HepG2 (cell line): ENCODE measurements at places on chromosomes 1 and 21. TPM values are rescaled to one million over a fixed set of nuclear protein-coding genes. Genes with fewer than 3 reads are reported as not detected.

Gene RUSC1
- 15.9 and 18.7 TPM in 2 replicates for total RNA-seq

Gene FAM3B
- total RNA-seq: 41.9 and 62.0 TPM in 2 replicates

Gene CLSTN1
- total RNA-seq: 11.9 and 19.7 TPM in 2 replicates

Gene RPRD2
- 8.0 and 12.2 TPM in 2 replicates for total RNA-seq

Gene ANKRD65
- total RNA-seq: 28.3 and 30.1 TPM in 2 replicates

Gene SPATA21
- 0.21 and 0.80 TPM in 2 replicates for total RNA-seq

Gene CR1L
- total RNA-seq: not detected in 2 replicates

Gene CYP4A11
- not detected in 2 replicates for total RNA-seq

Gene FCMR
- total RNA-seq: not detected in 2 replicates

Gene GJA8
- total RNA-seq: not detected in 2 replicates

Gene ETV3L
- total RNA-seq: not detected in 2 replicates

Gene KCND3
- not detected in 2 replicates for total RNA-seq

Gene FCN3
- total RNA-seq: not detected in 2 replicates

Gene AADACL3
- total RNA-seq: not detected in 2 replicates

Gene ZC3H11A
- total RNA-seq: 56.9 and 78.7 TPM in 2 replicates

Gene FNDC10
- total RNA-seq: 2.0 and 2.5 TPM in 2 replicates

Gene F5
- total RNA-seq: 38.3 and 38.5 TPM in 2 replicates

Gene FAM163A
- total RNA-seq: not detected in 2 replicates

Gene OR2T33
- not detected in 2 replicates for total RNA-seq

Gene SLAMF6
- total RNA-seq: not detected in 2 replicates

Gene LIN28A
- total RNA-seq: 0.04 TPM in 1 of 2 replicates, not detected in the other

Gene TXNIP
- total RNA-seq: 24.4 and 25.4 TPM in 2 replicates

Gene SPRR2F
- total RNA-seq: not detected in 2 replicates

Gene IFNGR2
- total RNA-seq: 50.3 and 61.3 TPM in 2 replicates

Gene CFAP45
- not detected in 2 replicates for total RNA-seq

Gene SLC2A5
- 0.04 TPM in 1 of 2 replicates, not detected in the other for total RNA-seq

Gene TP73
- total RNA-seq: 0.69 and 1.1 TPM in 2 replicates

Gene SCP2
- total RNA-seq: 133 and 215 TPM in 2 replicates

Gene FAM72C
- 3.0 and 3.9 TPM in 2 replicates for total RNA-seq

Gene TNFRSF1B
- total RNA-seq: 0.04 TPM in 1 of 2 replicates, not detected in the other

Gene FNDC7
- not detected in 2 replicates for total RNA-seq

Gene AVPR1B
- total RNA-seq: not detected in 2 replicates

Gene GPR161
- total RNA-seq: 0.08 and 0.35 TPM in 2 replicates

Gene FCRL4
- total RNA-seq: not detected in 2 replicates

Gene WDR64
- total RNA-seq: not detected in 2 replicates

Gene RAB3B
- total RNA-seq: 1.0 and 1.9 TPM in 2 replicates

Gene KRTAP10-11
- not detected in 2 replicates for total RNA-seq

Gene UBXN10
- total RNA-seq: 0.04 TPM in 1 of 2 replicates, not detected in the other
